ENCODE measurements at places on chromosomes 5 and 9.

DNA sequence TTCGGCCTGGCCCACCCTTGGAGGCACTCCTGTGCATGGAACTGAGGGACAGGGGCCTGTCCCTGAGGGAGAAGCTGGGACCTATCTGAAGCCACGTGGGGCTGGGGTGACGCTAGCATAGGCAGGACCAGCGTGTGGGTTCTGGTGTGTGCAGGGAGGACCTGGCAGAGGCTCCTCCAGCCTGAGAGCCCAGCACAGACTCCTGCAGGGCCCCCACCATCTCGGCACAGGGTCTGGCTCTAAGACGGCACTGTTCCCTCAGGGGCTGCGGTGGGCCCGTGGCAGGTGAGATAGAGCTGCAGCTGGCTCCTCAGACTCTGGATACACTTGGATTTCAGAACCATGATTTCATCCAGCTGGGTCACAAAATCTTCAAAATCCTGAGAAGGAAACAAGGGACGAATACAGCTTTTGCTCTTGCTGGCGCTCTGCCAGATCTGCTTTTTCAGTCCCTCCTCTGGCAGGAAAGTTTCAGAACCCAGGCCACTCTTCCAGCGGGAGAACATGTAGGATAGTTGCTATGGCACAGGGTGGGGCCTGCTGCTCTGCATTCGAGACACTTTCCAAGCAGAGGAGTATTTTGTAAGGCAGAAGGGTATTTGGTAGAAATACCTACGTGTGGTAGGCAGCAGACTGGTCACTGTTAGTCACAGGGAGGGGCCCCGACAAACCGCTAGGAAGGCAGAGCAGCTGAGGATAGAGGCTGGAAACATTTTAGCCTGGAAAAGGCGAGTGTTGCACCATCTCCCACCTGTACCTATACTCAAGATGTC lies 74.7 kb downstream of the KIF24 start:
- no peak for DNase-seq

DNA sequence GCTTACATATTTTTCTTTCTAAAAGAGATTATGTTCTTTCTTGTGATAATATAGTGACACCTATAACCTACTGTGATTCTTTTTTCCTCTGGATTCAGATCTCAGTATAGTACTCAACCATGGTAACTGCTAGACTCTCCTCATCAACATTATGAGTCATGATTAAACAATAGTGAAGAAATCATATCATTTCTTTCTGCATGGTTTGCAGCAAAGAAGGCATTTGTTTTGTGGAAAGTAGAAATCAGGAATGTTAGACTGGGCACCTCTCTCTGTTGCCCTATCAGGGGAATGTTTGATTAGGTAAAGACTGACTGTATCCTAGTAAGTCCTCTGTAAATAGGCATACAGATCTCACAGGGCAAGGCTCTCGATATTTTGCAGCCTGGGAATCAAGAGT lies 25.6 kb upstream of the SMC2 start:
- no peak for DNase-seq

DNA sequence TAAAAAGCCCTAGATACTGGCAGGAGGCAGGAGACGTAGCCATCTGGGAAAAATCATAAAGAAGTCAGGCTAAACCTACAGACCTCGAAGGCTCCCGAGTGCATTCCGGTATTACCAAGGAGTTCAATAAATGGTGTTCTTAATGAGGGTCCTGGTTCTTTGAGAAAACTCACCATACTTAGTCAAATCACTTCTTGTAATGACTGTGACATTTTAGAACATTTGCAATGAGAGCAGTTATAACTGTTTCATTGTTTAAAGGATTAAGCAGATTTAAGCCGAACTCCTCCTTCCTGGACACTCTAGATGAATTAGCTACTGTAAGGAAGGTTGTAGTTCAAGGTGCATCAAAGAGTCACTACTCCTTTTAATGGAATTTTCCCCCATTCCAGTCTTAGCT lies 67.8 kb downstream of the EFNA5 start:
- no peak for DNase-seq

GRCh38 chr5:132747616-132748440 lies 602 bp downstream of the CCNI2 start:
- no peak for DNase-seq

DNA sequence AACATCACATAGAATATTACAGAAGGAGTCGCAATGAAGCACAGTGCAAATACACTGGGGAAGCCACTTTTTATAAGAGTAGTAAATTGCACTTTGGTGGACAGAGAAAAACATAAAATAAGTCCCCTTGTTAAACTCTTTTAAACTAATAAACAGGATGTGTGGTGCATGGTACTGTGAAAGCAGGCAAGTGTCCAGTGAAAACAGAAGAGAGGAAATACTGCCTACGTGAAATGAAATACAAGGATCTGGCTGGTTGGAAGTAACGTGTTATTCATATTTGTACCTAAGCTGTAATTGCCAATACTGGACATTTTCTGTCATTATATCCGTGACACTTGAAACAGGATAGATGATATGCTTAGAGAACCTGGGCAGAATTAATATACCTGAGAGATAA lies 191.9 kb upstream of the SLC27A6 start:
- no peak for DNase-seq

GRCh38 chr9:3006851-3007250 lies 163.0 kb upstream of the PUM3 start:
- DNase-seq, result no peak

- no peak for DNase-seq
Measured at GRCh38 chr5:78731884-78732283, 83.3 kb upstream of the LHFPL2 start.

DNA sequence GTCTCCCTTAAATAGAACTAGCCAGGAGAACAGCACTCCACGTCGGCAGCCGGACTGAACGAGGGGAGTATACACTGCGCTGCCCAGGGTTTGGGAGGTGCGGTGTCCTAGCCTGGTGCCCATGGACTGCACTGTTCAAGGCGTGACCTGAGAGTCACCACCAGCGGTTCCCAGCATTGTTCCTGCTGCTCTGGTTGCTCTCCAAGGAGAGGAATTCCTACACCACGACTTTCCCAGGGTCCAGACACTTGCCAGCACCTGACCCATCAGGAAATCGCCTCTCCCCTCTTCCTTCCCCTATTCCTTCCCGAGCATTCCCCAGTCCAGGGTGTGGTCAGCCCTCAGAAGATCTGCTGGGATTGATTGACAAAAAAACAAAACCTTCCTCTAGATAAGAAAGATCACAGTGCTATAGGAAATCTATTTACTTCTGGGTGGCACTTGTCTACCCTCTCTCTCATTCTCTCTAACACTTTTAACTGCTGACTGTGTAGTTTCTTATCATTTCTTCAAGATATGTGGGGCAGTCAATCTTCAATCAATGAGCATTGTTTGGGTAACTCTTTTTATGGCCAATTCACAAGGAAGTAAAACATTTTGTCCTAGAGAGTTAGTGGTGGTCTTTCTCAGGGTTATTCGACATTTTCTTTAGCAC lies 297.8 kb upstream of the ACTBL2 start:
- no peak for DNase-seq

DNA sequence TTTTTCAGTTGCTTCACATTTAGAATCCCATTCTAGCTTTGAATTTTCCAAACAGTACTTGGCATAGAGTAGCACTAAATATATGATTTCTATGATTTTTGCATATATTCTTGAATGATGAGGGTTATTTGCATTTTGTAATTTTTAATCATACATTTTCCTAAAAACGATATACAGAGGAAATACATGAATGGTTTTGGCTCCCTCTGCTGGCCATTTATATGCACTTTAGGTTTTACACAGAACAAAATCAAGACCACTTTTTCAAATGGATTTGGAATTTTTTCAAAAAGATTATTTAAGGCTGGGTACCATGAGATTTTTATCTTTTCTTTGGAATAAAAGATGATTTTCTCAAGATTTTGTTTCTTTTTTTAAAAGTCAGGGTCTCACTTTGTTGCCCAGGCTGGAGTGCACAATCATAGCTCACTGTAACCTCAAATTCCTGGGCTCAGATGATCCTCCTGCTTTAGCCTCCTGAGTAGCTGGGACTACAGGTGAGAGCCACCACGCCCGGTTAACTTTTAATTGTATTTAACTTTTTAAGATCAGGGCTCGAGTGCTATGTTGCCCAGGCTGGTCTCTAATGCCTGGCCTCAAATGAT lies 16.7 kb upstream of the COMMD10 start:
- peak; percentile 57 for DNase-seq

DNA sequence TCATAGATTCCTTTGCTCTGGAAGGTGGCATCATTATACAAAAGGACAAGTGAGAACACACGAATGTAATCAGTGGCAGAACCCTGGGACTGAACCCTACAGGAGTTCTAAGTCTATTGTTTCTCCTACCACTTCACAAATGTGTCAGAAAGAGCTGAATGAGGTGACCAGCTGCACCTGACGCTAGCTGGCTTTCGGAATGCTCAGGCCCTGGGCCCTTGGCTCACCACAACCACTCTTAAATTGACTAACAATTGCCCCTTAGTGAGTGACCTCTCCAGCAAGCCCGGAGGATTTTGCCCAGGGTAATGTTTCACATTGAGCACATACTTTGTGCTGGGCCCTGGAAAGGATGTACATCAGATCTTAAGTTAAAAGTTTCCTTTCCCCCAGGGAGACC lies 41.2 kb upstream of the ABCA1 start:
- no peak for DNase-seq

- no peak for DNase-seq
Measured at GRCh38 chr9:91882627-91883026, 67.4 kb downstream of the ROR2 start.

Data from HT-29 (cell line).